ENCODE measurements at places on chromosomes 1 and 21.
A peak's percentile ranks its signal among the peaks of the same experiment; 100 is the strongest.

- DNase-seq: peak; percentile 19
These were observed 191.2 kb upstream of the GREM2 start for GRCh38 chr1:240803151-240803550.

DNA sequence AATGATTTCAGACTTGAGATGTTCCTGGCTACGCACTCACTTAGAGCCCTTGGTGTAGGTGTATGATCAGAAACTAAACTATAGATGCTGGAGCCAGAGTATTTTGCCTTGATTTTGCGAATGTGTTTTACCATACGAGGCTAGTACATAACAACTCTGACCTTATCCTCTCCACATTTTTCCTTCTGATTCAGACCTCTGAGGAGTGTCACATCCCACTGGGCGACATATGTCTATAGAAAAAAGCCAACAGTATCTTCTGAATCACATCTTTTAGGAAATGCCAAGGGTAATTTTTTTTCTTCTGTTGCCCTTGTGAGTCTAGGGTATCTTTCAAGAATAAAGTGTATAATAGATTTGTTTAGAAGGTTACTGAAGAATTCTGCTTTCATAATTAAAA lies 49.6 kb downstream of the AK4 start:
- DNase-seq: no peak

DNA sequence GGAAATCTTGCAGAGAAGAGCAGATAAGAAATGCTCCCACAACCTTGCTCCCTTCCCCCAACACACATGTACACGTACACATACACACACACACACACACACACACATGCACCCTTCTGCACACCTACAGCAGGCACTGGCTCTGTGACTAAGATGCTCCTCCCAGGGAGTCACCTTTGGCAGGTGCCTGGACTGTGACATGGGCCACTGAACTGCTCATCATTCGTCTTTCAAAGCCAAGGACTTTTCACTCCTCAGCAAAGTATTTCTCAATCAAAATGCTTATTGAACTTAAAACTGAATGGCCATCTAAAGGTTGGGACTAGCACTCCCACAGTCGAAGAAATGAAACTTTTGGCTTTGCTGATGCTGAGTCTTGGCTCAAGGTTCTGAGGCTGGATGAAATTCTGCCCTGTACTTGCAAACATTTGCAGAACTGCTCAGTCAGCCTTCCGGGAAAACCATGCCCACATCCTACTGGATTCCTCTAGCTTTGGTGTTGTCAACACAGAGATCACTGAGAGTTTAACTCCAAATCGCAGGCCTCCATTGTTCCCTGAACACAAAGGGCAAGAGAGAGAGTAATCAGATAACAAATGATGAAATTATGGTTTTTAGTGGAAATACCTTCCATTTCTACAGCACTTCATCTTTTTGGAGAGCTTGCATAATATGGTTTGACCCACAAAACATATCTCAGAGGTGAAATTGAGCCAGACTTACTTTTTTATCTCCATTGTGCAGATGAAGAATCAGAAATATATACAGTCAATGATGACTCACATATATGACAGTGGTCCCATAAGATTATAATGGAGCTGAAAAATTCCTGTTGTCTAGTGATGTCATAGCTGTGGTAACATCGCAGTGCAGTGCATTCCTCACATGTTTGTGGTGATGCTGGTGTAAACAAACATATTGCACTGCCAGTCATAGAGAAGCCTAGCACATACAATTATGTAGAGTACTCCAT lies 72.4 kb upstream of the BCAR3 start:
- DNase-seq: peak; percentile 59

GRCh38 chr1:151680826-151681225 lies 35.8 kb downstream of the CELF3 start:
- peak; percentile 74 for DNase-seq

GRCh38 chr1:157141212-157141855 lies 3.1 kb upstream of the ETV3 start:
- DNase-seq: no peak

GRCh38 chr1:75643460-75643859 lies 32.5 kb upstream of the SLC44A5 start:
- DNase-seq: no peak

DNA sequence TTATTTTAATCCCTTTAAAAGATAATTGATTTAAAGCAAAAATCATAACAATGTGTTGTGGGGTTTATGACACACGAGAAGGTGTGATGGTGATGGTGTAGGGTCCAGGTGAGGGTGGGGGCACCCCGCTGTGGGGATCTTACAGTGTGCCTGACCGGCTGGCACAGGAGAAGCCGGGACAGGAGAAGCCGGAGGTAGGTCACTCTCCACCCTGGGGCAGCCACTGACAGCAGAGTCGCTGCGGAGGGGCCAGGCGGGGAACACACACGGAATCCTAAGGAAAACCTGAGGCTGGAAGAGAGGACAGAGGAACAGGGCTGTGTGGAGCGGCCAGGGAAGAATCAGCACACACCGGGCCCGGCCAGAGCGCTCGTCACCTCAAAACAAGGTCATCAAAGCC lies 4.3 kb upstream of the LRRC3 start:
- no peak for DNase-seq

DNA sequence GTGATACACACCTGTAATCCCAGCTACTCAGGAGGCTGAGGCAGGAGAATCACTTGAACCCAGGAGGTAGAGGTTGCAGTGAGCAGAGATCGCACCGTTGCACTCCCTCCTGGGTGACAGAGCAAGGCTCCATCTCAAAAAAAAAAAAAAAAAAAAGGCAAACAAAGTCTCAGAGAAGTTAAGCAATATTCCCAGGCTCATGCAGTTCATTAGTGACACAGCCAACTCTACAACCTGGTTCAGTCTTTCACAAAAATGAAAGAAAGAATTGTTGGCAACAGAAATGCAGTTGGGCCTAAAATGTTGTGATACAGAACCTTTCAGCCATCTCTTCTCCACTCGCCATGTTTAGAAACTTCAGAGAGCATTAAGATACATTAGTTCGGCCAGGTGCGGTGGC lies 242.1 kb downstream of the LTN1 start:
- DNase-seq: no peak

- DNase-seq: peak; percentile 23
These were observed 104.4 kb upstream of the GNG12 start for GRCh38 chr1:67937651-67938050.

GRCh38 chr1:242556276-242556675 lies 31.8 kb upstream of the PLD5 start:
- peak; percentile 38 for DNase-seq

DNA sequence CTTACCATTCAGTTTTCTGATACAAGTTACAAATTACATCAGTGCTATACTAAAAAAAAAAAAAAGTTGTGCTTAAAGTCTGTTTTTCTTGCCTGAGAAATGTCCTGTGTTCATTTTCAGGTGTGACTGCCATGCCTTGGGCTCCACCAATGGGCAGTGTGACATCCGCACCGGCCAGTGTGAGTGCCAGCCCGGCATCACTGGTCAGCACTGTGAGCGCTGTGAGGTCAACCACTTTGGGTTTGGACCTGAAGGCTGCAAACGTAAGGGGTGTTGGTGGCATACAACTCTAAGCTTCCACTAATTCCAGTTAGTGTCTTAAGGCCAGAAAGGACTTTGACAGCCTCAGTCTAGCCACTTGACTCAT lies 60.1 kb upstream of the LAMC2 start:
- no peak for DNase-seq

- DNase-seq: peak; percentile 93
These were observed at the start of gene GPR3 for GRCh38 chr1:27392096-27392777. GPR3 (plus strand) TSS chr1:27392622; CDS start chr1:27393799, 1,177 bp downstream.

GRCh38 chr1:171712341-171712740 lies 29.5 kb downstream of the VAMP4 start:
- DNase-seq: no peak

DNA sequence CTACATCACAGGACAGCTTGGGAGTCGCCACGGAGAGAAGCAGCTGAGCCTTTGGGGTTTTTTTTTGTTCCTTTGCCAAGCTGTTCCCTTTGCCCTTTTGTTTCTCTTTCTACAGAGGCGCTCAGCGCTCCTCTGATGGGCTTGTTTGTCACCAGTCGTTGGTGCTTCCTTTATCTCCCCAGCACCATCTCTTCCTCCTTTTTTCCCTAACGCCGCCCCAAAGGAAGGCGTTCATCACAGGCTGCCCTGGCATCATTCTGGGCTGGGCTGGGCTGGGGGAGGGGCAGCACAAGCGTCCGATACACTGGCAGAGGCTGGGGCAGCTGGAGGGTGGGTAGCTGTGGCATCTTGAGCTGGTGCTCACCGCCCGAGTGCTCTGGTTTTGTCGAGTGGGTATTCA lies 10.5 kb downstream of the IGSF21 start:
- no peak for DNase-seq

DNA sequence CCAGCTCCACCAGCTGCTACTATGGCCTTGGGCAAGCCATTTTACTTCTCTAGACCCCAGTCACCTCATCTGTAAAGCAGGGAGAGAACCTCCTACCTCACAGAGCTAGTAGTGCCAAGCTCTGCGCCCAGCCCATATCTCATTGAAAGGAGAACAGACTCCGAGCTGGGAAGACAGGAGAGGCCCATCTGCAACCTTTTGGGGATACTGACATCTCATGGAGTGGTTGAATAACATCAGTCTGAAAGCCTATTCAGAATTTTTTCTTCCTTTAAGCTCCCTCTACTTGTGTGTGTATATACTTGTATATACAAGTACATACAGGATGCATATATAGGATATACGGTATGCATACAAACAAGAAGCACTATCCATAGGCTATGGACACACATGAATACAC lies 279.5 kb upstream of the POU3F1 start:
- DNase-seq: no peak

DNA sequence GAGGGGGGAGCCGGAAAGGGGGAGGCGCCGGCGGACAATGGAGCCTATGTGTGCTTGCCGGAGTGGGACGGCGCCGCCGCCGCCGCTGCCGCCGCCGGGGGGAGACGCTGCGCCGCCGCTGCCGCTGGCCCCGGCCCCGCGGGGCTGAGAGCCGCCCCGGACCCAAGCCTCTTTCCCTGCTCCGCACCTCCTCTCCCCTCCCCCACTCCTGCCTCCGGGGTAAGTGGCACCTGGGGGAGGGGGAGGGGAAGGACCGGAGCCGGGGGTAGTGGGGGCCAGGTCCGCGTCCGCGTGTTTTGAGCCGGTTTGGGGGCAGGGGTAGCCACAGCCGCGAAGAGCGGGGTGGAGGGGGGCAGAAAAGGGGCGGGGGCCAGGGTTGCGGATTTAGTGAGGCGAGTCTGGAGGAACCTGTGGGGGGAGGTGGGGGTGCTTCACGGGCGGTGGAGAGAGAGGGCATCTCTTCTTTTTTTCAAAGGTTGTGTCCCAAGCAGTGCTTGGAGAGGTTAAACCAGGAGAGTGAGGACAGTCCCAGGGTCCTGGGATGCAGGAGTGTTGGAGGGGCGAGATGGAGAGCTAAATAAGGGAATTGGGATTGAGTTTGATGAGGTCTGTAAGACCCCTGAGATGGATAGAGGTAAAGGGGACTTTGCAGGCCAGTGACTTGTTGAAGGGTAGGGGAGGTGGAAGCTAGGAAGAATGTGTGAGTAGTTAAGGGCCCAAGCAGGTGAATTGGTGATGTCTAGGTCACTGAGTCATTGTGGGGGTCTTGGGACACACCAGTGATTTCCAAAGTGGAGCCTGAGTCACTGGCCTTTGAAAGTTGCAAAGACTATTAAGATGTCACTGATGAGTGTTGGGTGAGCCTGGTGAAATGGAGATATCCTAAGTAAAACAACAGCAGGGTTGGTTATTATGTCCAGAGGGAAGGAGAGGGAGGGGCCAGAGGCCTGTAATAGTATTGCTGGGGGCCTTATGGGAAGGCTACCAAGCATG lies 59.1 kb downstream of the BCL9 start:
- peak; percentile 71 for DNase-seq

GRCh38 chr1:167043752-167044488 lies 46.3 kb downstream of the GPA33 start:
- DNase-seq: peak; percentile 68

DNA sequence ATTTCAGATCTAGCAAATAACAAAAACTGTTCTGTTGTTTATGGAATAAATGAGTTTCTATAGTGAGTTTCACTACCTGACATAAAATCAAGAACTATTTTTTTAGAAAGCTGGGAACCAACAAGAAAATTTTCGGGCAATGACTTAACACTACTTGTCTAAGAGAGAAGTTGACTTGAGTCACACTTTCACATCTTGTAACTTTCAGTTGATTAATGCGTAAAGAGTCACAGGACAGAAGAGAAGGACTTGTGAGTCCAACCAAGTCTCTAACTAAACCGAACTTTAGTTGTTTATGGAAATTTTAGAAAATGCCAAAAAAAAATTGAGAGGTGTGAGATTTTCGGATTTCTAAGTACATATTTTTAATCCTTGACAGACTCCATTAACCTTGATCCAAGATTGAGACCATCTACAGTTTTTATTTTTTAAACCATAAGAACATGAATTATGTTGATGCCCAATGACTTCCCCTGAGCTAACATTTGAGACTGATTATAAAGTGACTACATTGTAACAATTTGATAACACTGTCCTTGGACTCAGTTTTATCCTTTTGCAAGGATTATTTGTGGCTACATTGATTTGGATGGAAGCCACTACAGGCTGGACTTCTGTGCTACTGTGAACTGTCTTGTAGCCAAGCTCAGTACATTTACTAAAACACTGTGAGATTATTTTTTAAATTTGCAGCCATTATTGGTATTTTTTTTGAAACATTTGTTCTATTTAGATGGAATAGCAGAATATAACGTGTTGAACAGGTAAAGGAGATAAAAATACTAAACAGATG lies 284.0 kb downstream of the PTPRC start:
- DNase-seq: peak; percentile 4

DNA sequence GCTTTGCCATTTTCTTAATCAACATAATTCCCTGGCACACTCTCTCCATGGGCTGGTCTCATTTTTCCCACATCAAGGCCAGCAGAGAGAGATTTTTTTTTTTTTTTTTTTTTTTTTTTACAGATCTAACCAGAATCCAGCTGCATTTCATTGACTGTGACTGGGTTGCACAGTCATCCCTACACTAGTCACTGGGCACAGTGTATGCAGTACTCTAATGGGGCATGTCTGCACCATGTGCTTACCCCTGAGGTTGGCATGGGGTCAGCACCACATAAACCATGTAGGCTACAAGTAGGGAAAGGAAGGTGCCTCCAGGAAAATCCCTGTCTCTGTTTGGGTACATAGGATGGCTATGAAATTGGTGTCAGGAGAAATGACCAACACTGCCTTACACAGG lies 64.1 kb upstream of the LRP8 start:
- DNase-seq: peak; percentile 36

DNA sequence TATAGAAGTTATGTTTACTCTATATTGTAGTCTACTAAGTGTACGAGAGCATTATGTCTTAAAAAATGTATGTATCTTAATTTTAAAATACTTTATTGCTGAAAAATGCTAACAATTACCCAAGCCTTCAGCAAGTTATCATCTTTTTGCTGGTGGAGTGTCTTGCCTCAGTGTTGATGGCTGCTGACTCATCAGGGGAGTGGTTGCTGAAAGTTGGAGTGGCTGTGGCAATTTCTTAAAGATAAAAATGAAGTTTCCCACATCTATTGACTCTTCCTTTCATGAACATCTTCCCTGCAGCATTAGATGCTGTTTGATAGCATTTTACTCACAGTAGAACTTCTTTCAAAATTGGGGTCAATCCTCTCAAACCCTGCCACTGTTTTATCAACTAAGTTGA lies 95.8 kb downstream of the CDC7 start:
- no peak for DNase-seq

All from RKO (cell line).